ENCODE measurements at places on chromosomes 16 and 17.

DNA sequence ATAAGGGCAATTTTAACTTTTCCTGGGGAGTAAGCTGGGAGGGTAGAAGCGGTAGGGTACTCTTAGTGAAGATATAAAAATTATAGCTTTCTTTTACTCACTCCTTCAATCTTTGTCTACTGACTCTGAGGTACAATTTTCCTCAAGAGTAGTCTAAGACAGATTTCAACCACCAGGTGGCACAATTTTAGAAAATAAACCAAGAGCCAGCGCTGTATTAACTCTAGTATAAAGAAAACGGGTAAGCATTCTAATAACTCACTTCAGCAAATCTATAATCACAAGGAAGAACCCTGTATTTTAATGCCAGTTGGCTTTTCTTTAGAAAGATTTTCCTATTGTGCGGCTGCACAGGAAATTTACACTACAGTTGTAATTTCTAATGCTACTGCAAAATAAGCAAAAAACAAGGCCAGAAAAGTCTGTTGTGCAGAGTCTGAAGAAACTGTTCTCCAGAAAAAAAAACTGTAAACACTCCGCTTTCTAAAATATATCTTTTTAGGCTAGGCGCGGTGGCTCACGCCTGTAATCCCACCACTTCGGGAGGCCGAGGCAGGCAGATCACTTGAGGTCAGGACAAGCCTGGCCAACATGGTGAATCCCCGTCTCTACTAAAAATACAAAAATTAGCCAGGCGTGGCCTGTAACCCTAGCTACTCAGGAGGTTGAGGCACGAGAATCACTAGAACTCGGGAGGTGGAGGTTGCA lies 1.9 kb downstream of the CMC2 start:
- no peak for DNase-seq

GRCh38 chr16:30509081-30509765 lies 17.1 kb downstream of the ZNF768 start:
- DNase-seq: no peak

DNA sequence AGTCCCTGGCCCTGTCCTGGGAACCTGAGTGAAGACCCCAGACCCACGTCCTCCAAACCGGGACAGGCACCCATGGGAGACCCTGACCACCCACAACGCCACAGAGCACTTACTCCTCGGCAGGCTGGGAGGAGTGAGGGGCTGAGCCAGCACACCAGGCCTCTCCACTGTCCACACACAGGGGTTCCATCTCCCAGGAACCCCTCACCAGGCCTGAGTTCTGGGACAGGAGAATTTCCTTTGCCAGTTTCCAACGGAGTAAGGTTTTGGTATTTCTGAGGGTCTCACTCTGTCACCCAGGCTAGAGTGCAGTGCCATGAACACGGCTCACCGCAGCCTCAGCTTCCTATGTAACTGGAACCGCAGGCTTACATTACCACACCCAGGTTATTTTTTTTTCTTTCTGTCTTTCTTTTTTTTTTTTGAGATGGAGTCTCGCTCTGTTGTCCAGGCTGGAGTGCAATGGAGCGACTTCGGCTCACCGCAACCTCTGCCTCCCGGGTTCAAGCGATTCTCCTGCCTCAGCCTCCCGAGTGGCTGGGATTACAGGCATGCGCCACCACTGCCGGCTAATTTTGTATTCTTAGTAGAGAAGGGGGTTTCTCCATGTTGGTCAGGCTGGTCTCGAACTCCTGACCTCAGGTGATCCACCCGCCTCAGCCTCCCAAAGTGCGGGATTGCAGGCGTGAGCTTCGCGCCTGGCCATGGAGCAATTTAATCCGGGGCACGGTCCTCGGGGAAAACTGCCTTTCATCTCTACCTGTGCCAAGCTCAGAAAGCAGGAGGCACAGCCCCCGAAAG lies 1.6 kb downstream of the PGAP6 start:
- DNase-seq: no peak

GRCh38 chr17:32445074-32445415 lies 735 bp downstream of the PSMD11 start:
- DNase-seq: peak; percentile 20

- DNase-seq: no peak
Measured at GRCh38 chr16:75811020-75811634, 84.8 kb upstream of the CPHXL start.

GRCh38 chr17:77404812-77405581 lies 264.2 kb downstream of the SEC14L1 start:
- no peak for DNase-seq

- no peak for DNase-seq
Measured at GRCh38 chr17:73489333-73489732, 154.9 kb downstream of the SDK2 start.

DNA sequence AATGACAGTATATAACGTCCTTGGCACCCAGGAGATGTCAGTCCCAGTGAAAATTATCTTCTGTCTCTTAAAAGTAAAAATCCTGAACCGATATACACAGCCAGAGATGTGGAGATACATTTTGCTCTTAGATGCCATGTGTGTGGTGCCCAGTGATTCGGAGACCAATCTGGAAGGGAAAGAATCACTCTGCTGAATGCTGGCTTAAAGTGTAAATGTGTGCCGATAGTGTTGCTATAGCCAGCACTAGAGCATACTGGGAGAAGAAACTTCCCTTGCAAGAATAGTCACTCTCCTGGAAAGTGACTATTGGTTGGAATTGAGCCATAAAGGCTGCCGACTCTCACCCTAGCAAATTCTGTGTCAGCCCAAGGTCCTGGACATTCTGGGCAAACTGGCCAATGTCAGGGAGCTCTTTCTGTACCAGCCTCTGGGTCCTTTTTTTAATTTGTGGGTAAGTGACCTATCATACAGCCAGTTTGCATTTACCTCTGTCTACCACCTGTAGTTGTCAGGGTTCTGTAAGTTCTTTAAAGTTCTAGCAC lies 44.2 kb upstream of the HNF1B start:
- DNase-seq: no peak

DNA sequence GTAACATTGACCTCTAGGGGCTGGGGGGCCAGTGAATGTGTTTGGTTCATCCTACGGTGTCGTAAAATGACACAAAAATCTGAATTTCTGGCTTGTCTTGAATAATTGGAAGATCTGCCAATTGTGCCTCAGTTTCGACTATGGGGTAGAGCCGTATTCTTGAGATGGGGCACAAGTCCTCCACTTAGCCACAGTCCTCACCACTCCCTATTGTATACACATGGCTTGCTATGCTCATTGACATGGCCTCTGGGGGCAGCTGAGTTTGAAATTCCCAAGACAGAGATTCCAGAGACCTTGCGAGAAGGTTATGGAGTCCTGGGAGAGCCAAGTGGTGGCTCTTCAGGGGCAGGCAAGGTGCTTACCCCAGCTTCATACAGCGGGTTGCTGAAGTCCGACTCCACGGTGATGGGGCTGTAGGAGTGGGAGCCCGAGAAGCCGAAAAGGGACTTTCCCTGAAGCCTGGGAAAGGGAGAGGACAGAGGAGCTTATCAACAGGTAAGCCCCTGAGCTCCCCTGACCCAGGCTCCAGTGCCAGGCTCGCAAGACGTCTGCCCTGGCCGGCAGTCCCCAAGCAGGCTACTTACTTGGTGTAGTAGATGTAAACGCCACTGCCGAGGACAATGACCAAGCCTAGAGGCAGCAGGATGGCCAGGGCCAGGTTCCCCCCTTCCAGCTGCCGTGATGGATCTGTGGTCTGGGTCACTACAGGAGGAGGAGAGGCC lies 9.0 kb upstream of the CDIPT start:
- DNase-seq: no peak

DNA sequence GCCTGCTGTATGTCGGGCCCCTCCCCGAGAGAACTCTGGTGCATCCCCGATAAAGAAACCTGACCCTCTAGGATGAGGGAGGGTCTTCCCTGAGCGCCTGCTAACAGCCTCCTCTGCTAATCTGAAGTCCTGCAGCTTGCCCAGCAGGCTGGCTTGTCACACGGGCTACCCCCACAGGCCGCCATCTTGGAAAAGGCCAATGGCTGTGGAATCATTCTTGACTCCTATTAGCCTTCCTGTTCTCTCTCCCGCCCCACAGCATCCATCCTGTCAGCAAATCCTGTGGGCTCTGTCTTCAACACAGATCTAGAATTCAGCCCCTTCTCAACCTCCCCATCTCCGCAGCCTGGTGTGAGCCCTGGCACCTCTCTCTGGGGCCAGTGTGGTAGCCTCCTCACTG lies 12.0 kb downstream of the IL4R start:
- DNase-seq: no peak

GRCh38 chr16:9594047-9594446 lies 502.6 kb downstream of the HAPSTR1 start:
- DNase-seq: no peak
